ENCODE measurements at places on chromosomes 4 and X.
A peak's percentile ranks its signal among the peaks of the same experiment; 100 is the strongest.

DNA sequence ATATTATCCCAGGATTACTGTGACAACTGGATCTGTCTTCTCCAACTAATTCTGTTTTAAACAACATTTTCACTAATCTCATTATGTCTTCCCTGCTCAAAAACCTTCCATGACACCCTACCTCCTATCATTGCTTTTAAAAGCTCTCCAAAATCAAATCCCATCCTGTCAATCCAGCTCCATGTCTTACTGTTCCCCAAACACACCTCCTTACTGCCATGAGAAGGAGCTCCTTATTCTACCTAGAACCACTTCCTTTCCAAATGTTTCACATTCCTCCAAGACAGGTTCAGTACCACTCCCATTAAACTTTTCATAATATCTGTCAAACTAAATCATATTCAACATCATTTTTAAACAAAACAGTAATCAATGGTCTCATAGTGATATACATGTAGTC, 66.9 kb upstream of the WDR17 start:
- no peak for DNase-seq

DNA sequence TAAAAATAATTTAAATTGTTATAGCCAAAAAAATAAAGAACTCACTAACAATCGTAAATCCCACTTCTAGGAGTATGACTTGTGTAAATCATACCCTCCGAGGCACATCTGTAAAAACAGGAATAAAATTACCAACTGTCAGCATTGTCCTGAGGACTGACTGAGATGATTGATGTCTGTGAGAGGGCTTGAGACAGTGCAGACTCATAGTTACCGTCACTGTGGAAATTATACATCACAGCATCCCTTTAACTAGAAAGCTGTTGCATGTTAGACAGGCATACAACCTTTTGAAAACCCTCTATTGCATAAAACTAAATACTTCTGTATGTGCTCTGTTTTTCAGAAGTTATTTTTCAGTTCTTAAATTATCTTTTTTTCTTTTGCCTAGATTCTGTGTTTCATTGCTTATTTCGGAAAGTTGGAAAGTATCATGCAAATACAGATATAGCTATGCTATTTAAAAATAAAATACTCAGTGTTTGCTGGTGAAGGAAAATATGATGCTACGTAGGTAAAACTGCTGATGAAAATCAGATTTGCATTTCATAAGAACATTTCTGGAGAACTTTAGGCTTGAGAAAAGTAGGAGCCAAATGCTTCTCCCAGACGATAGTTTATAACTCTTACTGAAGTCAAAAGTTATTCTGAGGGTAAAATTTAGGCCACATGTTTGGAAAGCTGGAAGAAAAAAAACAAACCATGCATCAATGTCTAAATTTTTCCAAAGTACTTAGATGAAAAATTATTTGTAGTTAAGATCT, 13.6 kb upstream of the RBPJ start:
- DNase-seq = no peak

DNA sequence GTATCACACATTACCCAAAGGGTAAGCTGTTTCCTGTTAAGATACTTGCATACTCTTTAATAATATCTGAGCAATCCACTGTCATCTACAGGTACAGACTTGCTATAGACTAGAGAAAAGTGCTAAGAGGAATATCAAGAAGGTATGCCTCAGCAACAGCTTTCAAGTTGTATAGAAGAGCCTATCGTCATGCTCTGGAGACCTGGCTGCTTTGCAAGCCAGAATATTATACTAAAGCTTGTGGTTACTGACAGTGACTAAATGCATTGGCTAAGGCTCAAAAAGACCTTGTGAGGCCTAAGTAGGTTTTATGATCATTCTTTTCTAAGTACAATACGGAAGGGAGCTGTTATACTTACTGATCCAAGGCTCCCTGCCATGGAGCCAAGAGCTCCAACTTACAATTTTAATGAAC, 11.3 kb downstream of the LAMP2 start:
- peak; percentile 44 for DNase-seq

DNA sequence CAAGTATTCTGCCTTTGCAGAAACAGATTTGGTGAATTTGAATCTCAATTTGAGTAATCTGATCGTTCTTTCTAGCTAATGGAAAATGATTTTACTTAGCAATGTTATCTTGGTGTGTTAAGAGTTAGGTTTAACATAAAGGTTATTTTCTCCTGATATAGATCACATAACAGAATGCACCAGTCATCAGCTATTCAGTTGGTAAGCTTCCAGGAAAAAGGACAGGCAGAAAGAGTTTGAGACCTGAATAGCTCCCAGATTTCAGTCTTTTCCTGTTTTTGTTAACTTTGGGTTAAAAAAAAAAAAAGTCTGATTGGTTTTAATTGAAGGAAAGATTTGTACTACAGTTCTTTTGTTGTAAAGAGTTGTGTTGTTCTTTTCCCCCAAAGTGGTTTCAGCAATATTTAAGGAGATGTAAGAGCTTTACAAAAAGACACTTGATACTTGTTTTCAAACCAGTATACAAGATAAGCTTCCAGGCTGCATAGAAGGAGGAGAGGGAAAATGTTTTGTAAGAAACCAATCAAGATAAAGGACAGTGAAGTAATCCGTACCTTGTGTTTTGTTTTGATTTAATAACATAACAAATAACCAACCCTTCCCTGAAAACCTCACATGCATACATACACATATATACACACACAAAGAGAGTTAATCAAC, 15.3 kb downstream of the PLP1 start:
- no peak for DNase-seq

DNA sequence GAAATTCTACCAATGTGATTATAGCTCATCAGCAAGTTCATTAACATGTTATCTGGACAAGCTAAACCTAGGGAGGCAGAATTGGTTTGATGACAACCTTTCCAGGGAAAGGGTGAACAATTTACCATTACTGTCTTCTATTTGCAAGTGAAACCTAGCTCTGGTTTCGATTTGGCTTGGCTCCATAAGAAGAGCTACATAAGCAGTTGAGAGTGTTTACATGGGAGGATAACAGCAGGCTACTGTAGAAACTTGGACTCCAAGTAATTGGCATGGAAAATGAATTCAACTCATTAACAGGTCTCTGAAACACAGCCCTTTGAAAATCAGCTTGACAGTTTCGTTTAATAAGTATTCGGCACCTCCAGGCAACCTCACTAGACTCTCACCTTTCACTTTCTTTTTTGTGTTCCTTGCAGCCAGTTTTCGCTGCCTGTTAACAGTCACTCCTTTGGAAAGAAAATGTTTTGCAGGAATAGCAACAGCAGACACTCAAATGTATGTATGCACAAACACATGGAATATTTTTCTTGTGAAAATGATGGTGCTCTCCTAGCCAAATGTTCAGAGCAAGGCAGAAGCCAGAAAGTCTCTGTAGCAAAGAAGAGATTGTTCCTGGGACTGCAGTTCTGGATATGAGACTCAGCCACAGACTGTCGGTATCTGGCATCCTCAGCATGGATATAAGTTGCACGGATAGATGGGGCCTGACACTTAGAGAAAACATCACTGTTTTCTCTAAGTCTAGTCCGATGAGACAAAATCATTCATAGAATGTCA, 27.5 kb downstream of the POU3F4 start:
- no peak for DNase-seq

- no peak for DNase-seq
Observed at GRCh38 chr4:141614878-141615586, 21.4 kb upstream of the IL15 start.

DNA sequence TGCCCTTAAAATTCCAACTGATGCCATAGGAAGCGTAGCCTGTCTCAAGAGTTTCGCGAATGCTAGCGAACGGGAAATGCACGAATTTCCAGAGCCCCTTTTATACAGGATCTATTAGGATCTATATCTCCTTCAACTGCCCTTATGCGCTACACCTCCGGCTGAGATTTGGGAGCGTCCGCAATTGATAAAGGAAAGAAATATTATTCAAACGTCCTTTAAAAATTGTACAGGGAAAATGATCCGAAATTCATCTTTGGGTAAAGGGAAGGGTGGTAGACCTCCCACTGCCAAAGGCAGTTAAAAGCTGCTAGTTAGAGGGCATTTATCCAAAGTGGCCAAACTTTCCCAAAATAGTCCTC, 609 bp downstream of the NR3C2 start:
- DNase-seq = no peak

- no peak for DNase-seq
Observed at GRCh38 chrX:54116391-54116790, 66.7 kb downstream of the FAM120C start.

DNA sequence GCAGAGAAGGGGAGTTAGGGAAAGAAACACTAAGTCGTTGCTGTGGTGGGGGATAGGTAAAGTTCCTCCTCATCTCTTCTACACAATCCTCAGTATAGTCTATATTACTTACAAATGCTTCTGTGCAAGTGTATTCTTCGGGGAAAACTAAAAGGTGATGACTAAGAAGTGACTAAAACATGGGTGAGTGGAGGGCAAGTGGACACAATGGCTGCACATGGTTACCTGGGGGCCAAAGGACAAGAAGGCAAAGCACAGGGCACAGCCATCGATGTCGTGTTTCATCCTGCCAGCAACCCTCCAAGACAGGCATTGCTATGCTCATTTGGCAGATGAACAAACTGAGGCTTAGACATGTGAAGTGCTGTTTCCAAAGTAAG, 35.5 kb upstream of the CCKAR start:
- DNase-seq = no peak

DNA sequence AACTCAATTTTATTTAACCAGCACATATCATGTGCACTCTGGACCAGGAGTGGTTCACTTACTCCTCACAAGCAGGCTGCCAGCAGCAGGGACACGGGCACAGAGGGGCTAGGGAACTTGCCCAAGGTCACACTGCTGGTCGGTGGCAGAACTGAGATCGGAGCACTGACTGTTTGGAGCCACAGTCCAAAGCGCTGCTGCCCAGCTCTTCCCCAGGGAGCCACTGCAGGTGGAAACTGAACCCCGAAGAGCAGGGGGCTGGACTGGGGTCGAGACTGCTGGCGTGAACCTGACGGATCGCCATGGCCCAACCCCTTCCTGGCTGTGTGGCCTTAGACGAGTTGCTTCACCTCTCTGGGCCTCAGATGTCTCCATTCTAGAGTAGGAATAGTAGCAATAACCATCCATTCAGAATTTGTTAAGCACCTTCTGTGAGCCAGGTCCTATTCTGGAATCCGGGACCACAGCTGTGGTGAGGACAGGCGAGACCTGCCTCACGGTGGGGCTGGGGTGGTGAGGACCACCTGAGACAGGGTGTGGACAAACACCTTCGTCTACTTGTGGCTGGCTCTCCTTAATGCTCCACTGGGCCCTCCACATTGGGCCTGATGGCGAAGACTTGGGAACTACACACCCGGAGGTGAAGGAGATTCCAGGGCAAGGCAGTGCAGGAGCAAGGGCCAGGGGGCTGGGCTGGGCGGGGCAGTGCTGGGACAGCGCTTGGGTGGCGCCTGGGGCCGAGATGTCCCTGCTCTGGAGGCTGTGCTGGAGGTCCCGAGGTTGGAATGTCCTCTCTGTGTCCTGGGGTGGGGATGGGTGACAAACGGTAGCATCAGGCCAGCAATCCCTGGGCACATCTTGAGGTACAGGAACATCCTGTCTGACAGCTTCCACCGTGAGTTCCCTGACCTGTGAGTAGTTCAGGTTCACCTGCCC, 32.0 kb upstream of the KIAA0232 start:
- no peak for DNase-seq

Measured in CD4-positive, alpha-beta T cell treated with Interleukin-2 at 100 ng/mL for 4 hours (primary cell).